HFF-Myc (cell line): ENCODE measurements at places on chromosomes 16 and 17.

- no peak for DNase-seq
These were observed 363.6 kb downstream of the HS3ST3B1 start for GRCh38 chr17:14664511-14664910.

- no peak for DNase-seq
These were observed 22.9 kb downstream of the ANKRD40 start for GRCh38 chr17:50684612-50685333.

GRCh38 chr16:50320310-50320709 is 48.5 kb downstream of the BRD7 start:
- DNase-seq: no peak

GRCh38 chr17:62562656-62563055 is 64.8 kb upstream of the MRC2 start:
- peak; percentile 38 for DNase-seq

DNA sequence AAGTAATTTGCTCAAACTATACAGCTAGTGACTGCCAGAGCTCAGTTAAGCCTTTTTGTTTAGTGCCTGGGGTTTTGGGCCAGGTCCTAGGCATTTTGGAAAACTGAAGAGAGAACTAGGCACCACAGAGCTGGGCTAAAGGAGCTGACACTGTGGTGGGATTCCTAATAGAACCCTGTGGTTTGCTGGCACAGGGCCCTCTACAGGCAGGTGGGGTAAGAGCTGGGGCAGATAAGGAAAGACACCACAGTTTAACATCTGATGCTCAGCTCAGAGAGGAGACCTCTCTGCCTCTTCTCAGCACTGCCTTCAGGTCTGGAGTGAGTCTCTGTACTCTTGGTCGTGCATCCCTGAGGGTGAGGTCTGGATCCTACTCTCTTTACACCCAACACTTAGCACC is 121.2 kb downstream of the SNX11 start:
- no peak for DNase-seq

- no peak for DNase-seq
These were observed 59.9 kb downstream of the NKD1 start for GRCh38 chr16:50607970-50608557.

- DNase-seq: no peak
These were observed 11.4 kb downstream of the MTSS2 start for GRCh38 chr16:70674221-70675014.

DNA sequence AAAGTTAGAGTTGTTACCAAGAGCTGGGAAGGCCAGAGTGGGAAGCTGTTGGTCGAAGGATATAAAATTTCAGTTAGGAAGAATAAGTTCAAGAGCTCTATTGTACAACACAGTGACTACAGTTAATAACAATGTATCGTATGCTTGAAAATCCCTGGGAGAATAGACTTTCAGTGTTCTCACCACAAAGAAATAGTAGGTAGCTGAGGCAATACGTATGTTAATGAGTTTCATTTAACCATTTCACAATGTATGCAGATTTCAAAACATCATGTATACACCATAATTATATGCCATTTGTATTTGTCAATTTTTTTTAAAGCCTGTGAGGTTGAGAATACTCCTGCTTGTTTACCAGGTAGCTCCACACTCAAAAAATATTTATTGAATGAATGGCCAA is 41.5 kb upstream of the MYOCD start:
- no peak for DNase-seq

DNA sequence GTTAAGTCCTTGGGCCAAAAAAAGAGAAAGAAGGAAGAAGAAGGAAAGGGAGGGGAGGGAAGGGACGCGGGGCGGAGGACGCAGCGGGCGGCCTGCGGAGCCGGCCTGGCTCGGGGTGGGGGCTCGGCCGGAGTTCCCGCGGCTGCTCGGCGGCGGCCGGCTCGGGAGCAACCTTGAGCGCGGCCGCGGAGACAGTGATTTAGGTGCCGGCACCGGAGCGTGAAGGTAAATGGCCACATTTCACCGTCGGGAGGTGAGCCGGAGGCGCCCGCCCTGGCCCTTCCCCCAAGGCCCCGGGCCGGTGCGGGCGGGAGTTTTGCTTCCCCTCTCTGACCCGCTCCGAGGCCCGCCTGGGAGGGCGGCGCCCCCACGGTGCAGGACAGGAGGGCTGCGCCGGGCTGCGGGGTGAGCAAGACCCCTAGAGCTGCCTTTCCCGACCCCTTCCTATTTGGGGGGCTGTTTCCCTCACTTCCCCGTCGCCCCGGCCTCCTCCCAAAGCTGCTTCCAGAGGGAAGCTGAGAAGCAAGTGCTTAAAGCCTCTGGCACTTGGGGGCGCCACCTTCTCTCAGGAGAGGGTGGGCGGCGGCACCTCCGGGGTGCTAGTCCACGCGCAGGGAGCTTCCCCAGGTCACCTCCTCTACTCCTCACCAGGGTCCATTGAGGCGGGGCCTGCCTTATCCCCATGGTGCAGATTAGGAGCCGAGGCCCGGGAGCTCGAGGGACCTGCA is 56.5 kb downstream of the MRM1 start:
- DNase-seq: no peak
